AG04449 (cell line): ENCODE measurements at places on chromosomes 6 and 20.

DNA sequence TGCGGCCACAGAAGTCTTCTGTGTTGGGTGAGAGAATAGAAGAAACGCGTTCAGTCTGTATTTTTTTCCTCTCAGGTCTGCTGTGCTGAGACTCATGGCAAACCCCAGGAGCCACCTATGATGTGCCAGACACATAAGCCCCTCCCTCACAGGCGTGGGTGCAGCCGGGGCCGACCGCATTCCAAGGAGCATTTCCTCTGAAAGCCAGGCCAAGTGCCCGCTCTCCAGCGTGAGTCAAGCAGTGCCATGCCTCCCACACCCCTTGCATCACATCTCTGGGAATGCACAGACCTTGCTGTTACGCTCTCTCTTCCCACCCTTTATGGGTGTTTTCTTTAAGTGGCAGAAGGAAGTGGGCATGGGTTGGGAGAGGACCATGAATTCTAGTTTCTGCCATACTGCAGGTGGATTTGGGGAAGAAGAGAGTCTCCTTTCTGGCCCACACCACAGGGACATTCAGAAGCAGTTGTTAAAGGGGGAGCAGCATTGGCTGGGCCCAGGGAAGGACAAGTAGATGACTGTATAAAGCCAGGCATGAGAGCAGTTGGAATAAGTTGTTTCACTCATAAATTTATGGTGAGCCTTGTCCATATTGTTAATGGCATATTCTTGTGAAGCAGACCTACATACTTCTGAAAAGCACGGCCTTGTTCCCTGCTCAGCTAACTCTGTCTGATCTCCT is 37.1 kb upstream of the TFAP2A start:
- DNase-seq, result peak; percentile 34

DNA sequence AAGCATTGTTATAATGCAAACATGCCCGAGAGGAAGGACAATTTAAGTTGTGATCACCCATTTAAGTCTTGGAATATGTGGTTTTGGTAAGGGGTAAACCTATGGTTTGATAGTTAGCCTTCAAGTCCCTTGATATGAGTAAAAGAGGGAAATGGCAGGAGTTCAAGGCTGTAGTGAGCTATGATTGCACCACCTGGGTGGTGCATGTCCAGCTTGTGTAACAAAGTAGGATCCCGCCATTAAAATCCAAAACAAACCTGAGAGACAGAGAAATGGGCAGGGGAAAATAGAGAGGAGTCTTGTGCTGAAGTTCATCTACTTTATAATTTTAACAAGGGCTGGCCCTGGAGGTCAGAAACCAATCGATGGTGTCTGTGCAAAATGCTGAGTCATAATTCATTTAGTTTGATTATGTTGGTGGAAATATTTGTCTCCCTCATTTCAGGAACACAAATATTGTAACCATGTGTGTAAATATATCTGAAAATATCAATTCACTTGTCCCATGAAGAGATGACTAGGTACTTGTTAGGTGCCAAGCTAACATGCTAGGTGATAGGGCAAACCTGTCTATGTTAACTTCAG is 23.2 kb upstream of the ARMH2 start:
- no peak for DNase-seq

GRCh38 chr6:455835-456234 is 64.3 kb downstream of the IRF4 start:
- no peak for DNase-seq

GRCh38 chr6:41546866-41547798 is 951 bp downstream of the FOXP4 start:
- DNase-seq, result no peak

- peak; percentile 10 for DNase-seq
These were observed 1019.3 kb upstream of the ADGRB3 start for GRCh38 chr6:67615796-67616195.

DNA sequence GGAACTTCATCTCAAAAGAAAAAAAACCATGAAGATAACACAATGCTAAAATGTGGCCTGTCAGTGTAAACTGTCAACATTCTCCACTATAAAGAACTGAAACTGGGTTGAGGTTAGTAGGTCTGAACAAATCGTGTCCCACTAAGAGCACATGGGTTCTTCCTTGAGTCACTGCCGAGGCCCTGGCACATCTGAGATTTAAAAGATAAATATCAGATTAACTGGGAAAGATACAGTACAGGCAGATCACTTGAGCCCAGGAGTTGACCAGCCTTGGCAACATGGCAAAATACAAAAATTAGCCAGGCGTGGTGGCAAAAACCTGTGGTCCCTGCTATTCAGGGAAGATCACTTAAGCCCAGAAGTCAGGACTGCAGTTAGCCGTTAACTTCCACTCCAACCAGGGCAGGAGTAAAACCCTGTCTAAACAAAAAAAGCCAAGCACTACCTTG is 5.6 kb downstream of the EEF1A1 start:
- DNase-seq, result no peak

DNA sequence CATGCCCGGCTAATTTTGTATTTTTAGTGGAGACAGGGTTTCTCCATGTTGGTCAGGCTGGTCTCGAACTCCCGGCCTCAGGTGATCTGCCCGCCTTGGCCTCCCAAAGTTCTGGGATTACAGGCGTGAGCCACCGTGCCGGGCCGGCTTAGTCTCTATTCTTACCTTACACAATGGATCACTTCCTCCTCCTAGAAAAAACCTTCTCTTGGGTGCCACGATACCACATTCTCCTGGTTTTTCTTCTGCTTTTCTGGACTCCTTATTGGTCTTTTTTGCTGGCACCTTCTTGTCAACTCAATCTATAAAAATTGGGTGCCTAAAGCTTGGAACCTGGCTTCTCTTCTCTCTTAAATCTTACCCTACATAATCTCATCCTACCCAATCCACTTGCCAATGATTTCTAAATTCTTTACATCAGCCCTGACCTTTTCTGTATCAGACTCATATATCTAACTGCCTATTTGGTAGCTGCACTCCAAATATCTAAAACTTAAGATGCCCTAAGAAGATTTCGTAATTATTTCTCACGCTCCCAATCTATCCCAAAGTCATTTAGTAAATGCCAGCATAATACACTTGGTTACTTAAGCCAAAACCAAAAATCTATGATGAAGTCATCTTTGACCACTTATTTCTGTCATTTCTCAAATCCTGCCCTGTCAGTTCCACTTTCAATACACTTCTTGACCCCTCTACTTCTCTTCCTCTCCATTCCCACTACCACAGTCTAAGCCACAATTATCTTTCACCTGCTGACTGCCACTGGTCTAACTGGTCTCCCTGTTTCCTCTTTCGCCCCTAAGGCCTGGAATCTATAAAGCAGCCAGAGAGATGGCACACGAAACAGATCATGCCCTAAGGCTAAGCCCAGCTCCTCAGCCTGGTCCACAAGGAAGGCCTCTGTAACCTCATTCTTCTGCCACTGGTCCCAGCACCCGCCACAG is 43.2 kb downstream of the ELMO2 start:
- no peak for DNase-seq

GRCh38 chr6:49462599-49462926 is 490 bp downstream of the MMUT start:
- no peak for DNase-seq

DNA sequence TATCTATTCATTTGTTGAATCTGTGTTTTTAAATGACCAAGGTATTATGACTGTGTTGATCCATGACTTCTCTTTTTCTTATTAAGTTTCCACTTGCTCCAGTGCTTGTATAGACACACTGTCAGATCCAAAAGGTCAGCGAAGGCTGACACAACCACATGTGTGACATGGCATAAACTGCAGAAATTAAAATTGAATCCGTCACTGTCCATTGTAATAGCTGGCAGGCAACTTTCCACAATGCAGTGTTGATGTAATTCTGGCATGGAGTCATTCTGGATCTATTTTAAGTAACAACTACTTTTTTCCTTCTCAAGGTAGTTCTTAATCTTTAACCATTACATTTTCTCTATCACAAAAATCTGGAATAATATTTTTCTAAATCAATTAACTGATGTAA is 145.3 kb downstream of the AIG1 start:
- no peak for DNase-seq

DNA sequence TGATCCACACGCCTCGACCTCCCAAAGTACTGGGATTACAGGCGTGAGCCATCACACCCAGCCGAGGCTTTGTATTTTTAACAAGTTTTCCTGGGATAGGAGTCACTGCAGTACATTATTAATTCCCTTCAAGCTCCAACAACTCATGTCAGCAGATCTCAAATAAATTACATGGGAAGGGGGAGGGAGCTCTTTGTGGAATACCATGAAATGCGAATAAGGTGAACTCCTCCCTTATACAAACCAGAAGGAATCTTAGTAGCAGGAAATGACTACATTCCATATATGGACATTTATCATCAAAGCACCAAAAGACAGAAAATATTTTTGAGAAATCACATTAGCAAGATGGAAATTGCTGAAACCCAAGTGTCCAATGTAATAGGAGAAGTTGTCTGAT is 2.9 kb downstream of the GSS start:
- DNase-seq, result no peak

DNA sequence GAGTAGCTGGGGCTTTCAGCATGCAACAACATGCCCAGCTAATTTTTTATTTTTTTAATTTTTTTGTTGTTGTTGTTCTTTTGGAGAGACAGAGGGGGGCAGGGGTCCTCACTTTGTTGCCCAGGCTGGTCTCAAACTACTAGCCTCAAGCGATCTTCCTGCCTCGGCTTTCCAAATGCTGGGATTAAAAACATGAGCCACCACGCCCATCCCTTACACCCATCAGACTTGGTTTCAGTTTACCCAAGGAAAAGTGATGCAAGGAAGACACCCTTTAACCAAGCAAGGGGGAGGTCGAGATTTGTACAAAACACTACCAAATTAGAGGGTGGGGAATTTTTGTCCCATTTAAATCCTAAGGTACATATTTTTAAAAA is 210.1 kb downstream of the ARHGAP18 start:
- DNase-seq, result no peak

DNA sequence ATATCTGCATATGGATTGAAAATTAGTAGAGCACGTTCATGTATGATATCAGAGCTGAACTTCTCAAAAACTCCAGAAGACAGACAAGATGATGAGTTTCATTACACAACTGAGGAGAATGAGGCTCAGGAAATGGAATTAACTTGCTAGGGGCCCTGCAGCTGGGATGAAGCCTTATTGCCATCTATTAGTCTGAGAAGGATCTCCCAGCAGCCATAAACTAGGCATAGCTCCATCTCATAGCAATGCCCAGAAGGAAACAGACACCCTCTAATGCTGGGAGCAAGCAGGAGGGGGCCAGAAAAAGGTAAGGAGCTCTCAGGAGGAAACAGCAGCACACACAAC is 18.0 kb downstream of the TFEB start:
- no peak for DNase-seq

DNA sequence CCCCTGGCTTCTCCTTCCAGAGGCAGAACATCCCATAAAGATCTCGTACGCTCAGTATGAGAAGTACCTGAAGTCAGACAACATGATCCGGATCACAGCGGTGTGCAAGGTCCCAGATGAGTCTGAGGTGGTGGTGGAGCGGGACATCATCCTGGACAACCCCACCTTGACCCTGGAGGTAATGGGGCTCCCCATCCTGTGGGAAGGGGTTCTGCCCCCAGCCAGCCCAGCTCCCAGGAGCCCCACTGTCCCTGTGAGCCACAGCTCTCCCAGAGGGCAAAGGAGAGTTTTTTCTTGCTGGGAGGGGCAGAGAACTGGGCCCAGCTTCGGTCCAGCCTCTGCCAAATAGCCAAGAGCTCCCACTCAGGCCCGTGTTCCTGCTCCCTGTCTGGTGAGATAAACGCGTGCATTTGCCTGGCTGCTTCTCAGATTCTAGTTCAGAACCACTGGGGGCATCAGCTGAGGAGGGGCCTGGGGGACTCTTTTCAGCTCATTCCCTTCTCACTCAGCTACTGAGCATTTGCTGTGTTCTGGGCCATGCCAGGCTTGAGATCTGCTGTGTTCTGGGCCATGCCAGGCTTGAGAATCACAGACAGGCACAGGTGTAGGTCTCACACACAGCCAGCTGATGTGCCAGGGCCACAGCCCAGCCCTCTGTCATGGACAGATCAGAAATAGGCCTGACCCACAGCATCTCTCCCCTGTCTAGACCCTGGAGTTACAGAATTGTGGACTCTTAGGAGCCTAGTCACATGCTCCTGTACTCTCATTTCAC is 39.5 kb downstream of the TGM3 start:
- DNase-seq, result no peak

GRCh38 chr6:1094306-1094705 is 217.6 kb upstream of the FOXQ1 start:
- peak; percentile 12 for DNase-seq

DNA sequence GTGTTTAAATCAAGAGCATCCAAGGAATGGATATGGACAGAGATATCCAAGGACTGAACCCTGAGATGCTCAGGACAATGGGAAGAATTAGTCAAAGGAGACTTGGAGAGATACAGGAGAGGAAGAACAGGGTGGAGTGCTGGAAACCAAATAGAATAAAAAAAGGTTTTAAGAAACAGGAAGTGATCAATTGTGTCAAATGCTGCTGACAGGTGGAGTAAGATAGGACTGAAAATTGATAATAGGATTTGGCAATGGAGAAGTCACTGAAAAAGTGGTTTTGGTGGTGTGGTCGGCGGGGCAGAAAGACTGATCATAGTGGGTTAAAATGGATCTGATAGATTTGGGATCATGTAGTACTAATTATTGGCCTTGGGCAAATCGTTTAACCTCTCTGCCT is 37.9 kb upstream of the PNRC1 start:
- no peak for DNase-seq

- no peak for DNase-seq
These were observed 3.0 kb downstream of the PRSS16 start for GRCh38 chr6:27250277-27251111.

DNA sequence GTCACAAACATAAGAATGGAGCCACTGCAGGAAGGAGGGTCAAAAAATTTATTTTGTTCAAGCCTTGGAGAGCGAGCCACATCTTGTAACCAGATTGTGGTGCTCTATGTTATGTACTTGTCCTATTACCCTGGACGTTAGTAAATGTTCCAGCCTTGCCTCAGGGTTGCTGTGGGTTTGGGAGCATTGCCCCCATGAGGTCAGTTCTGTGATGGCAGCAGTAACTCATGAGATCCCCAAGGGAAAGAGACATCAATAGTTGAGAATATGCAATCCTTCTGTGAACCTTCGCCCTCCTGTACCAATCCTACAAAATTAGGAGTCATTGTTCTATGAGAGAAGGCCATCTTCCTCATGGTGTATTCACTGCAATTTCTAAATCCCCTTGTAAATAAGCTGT is 16.4 kb upstream of the CFAP206 start:
- DNase-seq, result no peak

- DNase-seq, result no peak
These were observed 19.3 kb downstream of the CITED2 start for GRCh38 chr6:139355172-139355571.

DNA sequence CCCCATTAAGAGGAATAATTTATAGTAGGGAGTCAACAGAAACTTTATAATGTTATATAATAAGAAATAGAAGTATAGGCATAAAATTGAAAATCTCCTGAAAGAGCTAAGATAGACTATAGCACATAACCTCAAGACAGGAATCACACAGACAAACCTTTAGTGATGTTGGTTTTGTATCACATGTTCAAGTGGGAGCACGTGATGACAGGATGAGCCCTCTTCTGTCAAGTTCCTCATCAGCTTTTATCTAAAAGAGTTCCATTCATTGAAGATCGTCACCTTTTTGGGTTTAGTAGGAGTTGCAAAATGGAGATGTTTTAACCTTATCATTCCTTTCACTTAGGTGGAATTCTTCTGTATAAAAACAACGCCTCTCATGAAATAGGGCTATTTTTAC is 127.0 kb downstream of the MCHR2 start:
- DNase-seq, result no peak

- DNase-seq, result no peak
These were observed 2.1 kb downstream of the UBE2J1 start for GRCh38 chr6:89350281-89350966.

GRCh38 chr6:122730775-122731386 is 48.6 kb upstream of the FABP7 start:
- peak; percentile 12 for DNase-seq

- no peak for DNase-seq
These were observed 5.7 kb downstream of the EBF4 start for GRCh38 chr20:2698186-2698817.
